ELR (cell line): ENCODE measurements at places on chromosomes 7 and 10.

DNA sequence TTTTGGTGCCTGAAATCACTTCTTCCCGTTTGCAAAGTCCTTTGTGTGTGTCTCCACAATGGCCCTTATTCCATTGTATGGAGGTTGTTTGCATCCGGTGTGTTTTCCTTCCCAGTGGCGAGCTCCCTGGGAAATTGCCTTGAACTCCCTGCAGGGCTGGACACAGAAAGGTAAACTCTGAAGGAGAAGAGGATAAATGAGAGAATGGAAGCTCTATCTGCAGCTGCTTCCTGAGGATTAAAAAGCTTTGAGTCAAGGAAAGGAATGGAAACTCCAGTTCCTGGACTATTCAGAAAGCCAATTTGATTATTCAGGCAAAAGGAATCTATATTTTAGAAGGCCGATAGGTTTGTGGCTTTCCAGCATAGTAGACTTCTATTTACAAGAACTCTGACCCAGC is 4.4 kb upstream of the GRK5 start:
- peak; percentile 80 for DNase-seq

GRCh38 chr10:16603308-16603707 is 81.6 kb upstream of the C1QL3 start:
- DNase-seq = no peak

GRCh38 chr7:148234715-148235114 is 355.9 kb upstream of the C7orf33 start:
- DNase-seq = no peak

GRCh38 chr10:79153745-79154144 is 85.0 kb downstream of the ZMIZ1 start:
- DNase-seq = no peak

- DNase-seq = no peak
Observed at GRCh38 chr7:123216825-123217224, 17.1 kb upstream of the SLC13A1 start.

DNA sequence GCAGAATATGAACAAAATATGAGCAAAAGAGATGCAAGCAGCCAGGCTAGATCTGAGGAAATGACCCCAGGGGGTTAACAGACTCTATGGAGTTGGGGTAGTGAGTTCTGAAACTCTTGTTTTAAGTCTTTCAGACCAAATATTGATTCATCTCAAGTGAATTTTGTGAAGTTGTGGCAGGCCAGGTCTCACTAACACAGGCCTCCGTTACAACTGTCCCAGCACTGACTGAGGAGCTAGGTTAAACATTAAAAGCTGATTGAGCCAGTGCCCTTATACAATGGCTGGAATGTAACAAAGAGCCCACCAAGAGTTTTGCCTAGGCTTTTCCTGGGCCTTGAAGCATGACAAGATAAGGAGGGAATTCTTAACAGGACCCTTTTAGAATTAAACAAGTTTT is 192.3 kb upstream of the STK17A start:
- no peak for DNase-seq

DNA sequence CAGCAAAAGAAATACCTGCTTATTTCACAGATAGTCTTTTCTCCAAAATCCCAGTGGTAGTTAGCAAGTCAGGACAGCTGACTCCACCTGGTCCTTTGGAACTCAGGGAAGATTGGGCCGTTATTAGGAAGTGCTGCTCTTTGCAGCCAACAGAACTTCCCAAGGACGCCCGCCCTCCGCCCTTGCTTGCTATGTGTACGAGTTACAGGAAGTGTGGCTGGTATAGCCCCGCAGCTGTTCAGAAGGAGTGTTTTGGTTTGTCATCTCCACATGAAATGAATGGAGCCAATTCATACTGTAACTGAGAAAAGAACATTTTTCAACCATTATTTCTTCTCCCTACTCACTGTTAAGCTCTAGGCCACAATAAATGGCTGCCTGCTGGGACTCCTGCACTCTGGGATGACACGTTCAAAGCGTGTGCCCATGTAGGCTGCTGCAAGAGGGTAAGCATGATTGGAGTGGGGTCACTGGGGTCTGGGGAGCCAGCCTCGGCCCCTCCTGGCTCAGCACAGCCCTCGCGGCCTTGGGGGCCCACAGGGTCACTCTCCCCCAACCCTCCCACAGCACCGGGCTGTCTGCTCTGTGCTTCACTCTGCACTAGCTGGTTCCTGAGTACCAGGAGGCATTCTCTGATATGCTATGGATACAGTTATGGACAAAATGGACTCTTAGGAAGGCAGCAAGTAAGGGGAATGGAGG is 244.0 kb downstream of the EBF3 start:
- no peak for DNase-seq

GRCh38 chr7:27249724-27250556 is 7.3 kb downstream of the EVX1 start:
- DNase-seq = no peak

- DNase-seq = no peak
Observed at GRCh38 chr10:131676800-131677421, 223.9 kb upstream of the PPP2R2D start.

DNA sequence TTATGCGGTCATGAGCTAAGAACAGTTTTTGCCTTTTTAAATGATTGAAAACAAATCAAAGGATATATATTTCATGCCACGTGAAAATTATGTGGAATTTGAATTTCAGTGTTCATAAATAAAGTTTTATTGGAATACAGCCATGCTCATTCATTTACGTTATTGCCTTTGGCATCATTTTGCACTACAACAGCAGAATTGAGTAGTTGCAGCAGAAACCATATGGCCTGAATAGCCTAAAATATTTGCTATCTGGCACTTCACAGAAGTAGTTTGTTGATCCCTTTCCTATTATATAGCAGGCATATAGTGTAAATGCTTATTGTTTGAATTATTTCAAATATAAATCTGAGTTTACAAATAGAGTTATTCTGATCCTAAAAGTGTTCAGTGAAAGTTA is 59.7 kb downstream of the AUTS2 start:
- no peak for DNase-seq

DNA sequence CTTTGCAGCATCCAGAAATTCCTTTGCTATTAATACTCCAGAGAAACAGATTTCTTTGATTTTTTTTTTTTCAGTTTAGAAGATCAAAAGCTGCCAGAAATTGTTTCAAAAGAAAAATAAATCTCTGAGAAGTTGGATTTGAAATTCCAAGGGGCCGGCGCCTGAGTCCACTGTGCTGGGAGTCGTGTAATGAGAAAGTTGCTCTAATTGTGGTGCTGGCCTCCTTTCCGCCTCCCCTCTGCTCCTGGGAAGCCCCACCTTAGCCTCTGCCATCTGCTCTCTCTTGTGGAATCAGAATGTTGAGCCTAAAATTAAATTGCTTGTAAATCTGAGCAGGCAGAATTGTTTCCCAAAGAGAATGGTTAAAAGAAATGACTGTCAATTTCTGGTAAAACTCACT is 93.3 kb downstream of the EMX2 start:
- DNase-seq = no peak

GRCh38 chr10:29692121-29692539 is 57.4 kb upstream of the SVIL start:
- DNase-seq = peak; percentile 37

DNA sequence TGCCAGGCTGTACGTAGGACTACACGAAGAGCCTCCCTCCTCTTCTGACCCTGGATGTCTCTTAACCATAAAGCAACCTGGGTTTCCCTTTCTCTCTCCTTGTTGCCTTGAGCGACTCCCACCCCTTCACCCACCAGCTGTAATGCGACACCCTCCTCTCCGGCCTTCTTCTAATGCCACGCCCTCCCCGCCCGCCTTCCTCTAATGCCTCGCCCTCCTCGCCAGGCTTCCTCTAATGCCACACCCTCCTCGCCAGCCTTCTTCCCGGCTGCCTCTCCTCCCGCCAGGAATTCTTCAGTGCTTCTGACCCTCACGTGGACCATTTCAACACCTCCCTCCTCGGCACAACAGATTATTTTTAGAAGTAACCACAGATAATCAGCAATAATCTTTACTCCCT is 348.5 kb upstream of the SHH start:
- no peak for DNase-seq

DNA sequence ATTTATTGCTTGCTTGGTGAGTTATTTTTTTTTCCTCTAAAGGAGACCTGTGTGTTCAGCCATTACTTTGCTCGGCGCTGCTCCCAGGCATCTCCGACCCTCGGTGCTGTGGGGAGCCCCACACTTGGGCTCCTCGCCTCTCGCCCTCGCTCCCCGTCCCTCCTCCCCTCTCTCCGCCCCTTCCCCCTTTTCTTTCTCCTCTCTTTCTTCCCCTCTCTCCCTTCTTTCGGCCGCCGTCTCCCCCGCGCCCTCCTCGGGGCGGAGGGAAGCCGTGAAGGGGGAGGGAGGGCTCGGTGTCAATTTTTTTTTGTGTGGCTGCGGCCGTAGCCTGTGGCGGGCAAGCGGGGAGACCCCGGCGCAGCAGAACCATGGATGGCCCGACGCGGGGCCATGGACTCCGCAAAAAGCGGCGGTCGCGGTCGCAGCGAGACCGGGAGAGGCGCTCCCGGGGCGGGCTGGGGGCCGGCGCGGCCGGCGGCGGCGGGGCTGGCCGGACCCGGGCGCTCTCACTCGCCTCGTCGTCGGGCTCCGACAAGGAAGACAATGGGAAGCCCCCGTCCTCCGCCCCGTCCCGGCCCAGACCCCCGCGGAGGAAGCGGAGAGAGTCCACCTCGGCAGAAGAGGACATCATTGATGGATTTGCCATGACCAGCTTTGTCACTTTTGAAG is 1.1 kb downstream of the AUTS2 start:
- DNase-seq = no peak

DNA sequence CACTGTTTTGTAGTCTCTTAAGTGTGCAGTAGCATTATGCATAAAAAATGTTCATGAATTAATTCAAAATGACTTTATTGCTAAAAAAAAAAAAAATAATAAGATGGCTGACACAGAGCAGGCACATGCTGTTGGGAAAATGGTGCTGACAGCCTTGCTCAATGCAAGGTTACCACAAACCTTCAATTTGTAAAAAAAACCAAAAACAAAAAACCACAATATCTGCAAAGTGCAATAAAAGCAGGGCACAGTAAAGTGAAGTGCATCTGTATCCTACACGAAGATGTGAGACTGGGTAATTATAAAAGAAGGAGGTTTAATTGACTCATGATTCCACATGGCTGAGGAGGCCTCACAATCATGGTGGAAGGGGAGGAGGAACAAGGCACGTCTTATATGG is 185.8 kb downstream of the USP6NL start:
- no peak for DNase-seq

DNA sequence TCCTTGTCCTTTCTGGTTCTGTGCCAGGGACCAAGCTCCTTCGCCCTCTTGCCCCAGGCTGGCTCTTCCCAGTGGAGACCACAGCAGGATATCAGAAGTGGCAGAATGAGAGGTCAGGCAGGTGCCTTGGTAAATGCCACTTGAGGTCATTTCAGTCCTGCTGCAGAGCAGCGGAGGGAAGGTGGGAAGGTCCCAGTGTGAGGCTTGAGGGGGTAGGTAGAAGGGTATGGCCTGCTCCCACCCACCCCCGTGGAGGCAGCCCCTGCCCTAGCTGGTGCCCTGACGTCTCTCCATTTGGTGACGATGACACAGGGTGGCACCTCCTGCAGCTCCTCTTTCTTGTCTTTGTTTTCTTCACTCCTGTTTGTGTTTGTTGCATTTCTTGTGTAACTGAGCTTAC is 538.8 kb downstream of the TCERG1L start:
- DNase-seq = no peak

- peak; percentile 95 for DNase-seq
Observed at GRCh38 chr10:104441329-104442000, 87.8 kb downstream of the CFAP58 start.

GRCh38 chr7:105010504-105011130 is 3.4 kb upstream of the KMT2E start:
- DNase-seq = no peak

- no peak for DNase-seq
Observed at GRCh38 chr7:113125728-113126127, 7.4 kb upstream of the SMIM30 start.

DNA sequence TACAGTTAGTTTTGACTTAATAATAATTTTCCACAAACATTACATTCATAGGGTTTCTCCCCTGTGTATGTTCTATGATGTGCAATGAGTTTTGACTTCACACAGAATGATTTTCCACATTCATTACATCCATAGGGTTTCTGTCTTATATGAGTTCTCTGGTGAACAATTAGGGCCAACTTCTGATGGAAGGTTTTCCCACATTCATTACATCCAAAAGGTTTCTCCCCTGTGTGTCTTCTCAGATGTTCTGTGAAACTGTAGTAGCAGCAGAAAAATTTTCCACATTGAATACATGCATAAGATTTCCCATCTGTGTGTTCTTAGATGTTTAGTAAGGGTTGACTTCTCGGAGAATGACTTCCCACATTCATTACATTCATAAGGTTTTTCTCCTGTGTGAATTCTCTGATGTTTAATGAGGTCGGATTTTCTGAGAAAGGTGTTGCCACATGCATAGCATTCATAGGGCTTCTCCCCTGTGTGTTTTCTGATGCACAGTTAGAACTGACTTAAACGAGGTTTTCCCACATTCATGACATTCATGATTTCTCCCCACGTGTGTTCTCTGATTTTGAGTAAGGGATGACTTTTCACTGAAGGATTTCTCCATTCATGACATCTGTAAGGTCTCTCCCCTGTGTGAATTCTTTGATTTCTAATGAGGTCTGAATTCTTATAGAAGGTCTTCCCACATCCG is 118.5 kb downstream of the ZNF33B start:
- DNase-seq = peak; percentile 2

GRCh38 chr10:32386623-32387260 is 39.8 kb upstream of the EPC1 start:
- peak; percentile 42 for DNase-seq

DNA sequence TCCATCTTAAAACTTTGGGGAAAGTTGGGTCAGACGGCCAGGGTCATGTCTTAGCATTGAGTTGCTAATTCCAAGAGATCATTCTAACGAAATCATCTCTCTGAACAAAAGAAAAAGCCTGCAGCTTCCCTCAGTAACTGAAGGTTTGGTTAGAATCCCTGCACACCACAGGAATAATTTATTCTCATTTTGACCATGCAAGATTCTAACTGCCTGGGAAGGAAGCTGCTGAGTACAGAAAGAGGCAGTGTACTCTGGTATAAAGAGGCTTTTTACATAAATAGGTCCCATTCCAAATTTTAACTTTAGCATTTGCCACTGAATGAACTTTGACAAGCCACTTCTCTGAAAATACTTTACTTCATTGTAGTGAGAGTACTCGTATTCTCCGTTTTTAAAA is 76.9 kb upstream of the RSBN1L start:
- DNase-seq = no peak

- no peak for DNase-seq
Observed at GRCh38 chr10:30980951-30981616, 50.6 kb downstream of the ZNF438 start.

- no peak for DNase-seq
Observed at GRCh38 chr10:75542906-75543305, 111.5 kb downstream of the LRMDA start.
